ENCODE measurements at places on chromosomes 6 and 20. TPM values are rescaled to one million over a fixed set of nuclear protein-coding genes. Genes with fewer than 3 reads are reported as not detected.

Gene CTAGE9
- total RNA-seq = not detected

Gene LY6G5C
- 3.9 TPM for total RNA-seq

Gene FUT9
- 5.1 TPM for total RNA-seq

Gene FABP7
- 1.2 TPM for total RNA-seq

Gene HNF4A
- not detected for total RNA-seq

Gene GABRR2
- 0.67 TPM for total RNA-seq

Gene TP53TG5
- 0.69 TPM for total RNA-seq

Gene HLA-DQB2
- not detected for total RNA-seq

Gene NKAIN2
- 1.2 TPM for total RNA-seq

Gene MEI4
- not detected for total RNA-seq
